ENCODE measurements at places on chromosomes 3 and 15. TPM values are rescaled to one million over a fixed set of nuclear protein-coding genes. Genes with fewer than 3 reads are reported as not detected.

Gene CPB1
- not detected for total RNA-seq

GRCh38 chr3:193346259-193346658 is 32.3 kb downstream of the ATP13A5 start:
- no peak for DNase-seq
- no peak overlapping the region for H3K4me3 ChIP-seq
- no peak overlapping the region for H3K27ac ChIP-seq
- H3K27me3 ChIP-seq = peaks cover 7% of the 10 kb centered on the region
- H3K4me1 ChIP-seq = peaks cover 24% of the 10 kb centered on the region

DNA sequence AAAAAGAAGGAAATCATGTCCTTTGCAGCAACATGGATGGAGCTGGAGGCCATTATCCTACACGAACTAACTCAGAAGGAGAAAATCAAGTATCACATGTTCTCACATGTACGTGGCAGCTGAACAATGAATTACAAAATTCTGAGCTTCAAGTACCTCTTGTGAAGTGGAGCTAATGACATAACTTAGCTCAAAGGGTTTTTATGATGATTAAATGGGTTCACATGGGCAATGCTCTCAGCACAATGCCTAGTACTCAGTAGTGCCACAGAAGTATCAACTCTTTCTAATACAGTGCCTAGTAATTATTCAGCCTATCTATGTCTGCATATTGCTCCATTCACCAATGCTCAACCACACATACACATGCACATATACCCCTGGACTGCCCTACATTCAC is 407.5 kb upstream of the WNT5A start:
- no peaks in the 10 kb centered on the region for H3K27me3 ChIP-seq
- H3K36me3 ChIP-seq = no peaks in the 10 kb centered on the region
- H3K4me3 ChIP-seq = no peak overlapping the region

- no peak for DNase-seq
- H3K27ac ChIP-seq = no peak overlapping the region
- no peaks in the 10 kb centered on the region for H3K36me3 ChIP-seq
- no peaks in the 10 kb centered on the region for H3K4me1 ChIP-seq
- H3K4me3 ChIP-seq = no peak overlapping the region
Measured at GRCh38 chr3:89002191-89002590, 105.2 kb upstream of the EPHA3 start.

GRCh38 chr15:52291204-52291603 is 4.4 kb downstream of the MYO5C start:
- H3K27me3 ChIP-seq = no peaks in the 10 kb centered on the region
- H3K4me3 ChIP-seq = no peak overlapping the region
- peak overlapping the region; percentile 84 for H3K27ac ChIP-seq
- H3K36me3 ChIP-seq = peaks cover 9% of the 10 kb centered on the region
- no peak for DNase-seq

DNA sequence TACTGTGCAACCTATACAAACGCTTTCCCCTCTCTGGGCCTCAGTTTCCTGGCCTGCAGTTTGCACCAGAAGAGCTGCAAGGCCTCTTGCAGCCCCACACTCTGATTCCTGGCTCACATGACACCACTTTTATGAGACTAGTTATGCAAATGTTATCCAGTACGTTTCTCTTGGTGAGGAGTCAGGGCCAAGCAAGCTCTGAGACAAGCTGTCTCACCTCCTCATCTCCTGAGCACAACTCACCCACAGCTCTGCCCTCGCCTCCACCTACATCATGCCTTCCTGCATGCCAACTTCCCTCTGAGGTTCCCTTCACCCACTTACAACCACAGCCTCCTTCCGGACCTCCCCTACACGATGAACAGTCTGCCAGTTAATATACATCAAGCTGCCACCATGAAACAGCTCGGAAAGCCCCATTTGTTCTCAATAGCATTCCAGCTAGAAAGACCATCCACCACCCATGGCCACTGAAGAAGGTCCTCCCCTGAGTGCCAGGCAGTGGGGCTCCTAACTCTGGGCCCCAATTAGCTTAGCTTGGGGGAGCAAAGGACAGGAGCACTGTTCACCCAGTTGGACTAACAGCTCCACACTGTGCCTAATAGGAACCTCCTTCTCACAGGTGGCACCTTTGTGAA is 25.0 kb downstream of the CRYGS start:
- H3K36me3 ChIP-seq = no peaks in the 10 kb centered on the region
- peaks cover 12% of the 10 kb centered on the region for H3K4me1 ChIP-seq
- H3K27me3 ChIP-seq = peaks cover 24% of the 10 kb centered on the region
- no peak overlapping the region for H3K4me3 ChIP-seq

DNA sequence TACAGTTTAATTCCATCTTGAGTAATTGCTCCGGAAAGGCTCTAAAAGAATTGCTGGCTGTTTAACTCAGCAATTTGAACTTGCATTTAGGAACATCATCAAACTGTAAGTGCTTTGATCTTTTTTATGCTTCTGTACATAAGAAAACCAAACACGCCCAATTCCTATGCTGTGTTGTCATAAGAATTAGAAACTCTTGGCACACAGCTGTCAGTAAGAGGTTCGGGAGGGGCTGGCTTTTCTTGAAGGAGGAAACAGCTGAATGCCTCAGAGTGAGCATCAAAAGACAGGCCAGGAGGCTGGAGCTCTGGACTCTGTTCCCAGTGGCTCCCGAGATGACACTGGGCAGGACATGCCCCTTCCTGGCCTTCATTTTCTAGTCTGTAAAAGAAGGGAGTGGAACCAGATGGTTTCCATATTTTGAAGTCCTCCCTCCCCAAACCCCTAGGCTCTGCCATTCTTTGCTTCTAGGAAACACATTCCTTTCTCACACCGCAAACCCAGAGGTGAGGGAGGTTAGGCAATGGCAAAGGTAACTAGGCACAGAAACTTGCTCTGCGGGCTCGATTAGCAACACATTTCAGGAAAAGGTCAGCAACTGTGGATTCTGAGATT is 73.7 kb upstream of the DLG1 start:
- peaks cover 8% of the 10 kb centered on the region for H3K27me3 ChIP-seq
- DNase-seq = no peak
- H3K36me3 ChIP-seq = no peaks in the 10 kb centered on the region

GRCh38 chr15:89321521-89322410 is 12.9 kb downstream of the POLG start:
- peaks cover 26% of the 10 kb centered on the region for H3K36me3 ChIP-seq
- H3K27me3 ChIP-seq = no peaks in the 10 kb centered on the region
- H3K27ac ChIP-seq = no peak overlapping the region
- H3K4me3 ChIP-seq = no peak overlapping the region

Gene ARGFX
- not detected for total RNA-seq

Gene MUSTN1
- not detected for total RNA-seq

Gene ISY1
- total RNA-seq = 34.0 TPM

- peaks cover 19% of the 10 kb centered on the region for H3K36me3 ChIP-seq
- H3K27ac ChIP-seq = no peak overlapping the region
- no peaks in the 10 kb centered on the region for H3K4me1 ChIP-seq
- no peak overlapping the region for H3K4me3 ChIP-seq
Measured at GRCh38 chr3:10047876-10048275, 21.6 kb downstream of the FANCD2 start.

DNA sequence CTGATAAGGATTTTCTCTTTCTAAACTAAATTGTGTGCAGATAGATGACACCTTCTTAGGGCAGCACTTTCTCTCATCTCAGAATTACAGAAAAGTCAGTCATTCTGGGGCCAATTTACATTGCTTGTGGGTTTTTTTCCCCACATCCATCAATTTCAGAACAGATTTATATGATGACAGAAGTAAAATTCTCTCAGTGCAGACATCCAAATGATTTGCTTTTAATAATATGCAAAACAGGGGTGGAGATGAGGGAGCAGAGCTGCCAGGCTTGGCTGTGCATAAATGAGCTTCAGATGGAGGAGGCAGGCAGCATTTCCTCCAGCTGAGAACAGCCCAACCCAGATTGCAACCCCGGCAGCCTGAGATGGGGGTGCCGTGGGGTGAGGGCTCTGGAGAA is 44.0 kb downstream of the EDEM1 start:
- H3K27me3 ChIP-seq = peaks cover 6% of the 10 kb centered on the region
- H3K36me3 ChIP-seq = no peaks in the 10 kb centered on the region
- no peak overlapping the region for H3K27ac ChIP-seq
- no peak overlapping the region for H3K4me3 ChIP-seq
- no peak for DNase-seq

DNA sequence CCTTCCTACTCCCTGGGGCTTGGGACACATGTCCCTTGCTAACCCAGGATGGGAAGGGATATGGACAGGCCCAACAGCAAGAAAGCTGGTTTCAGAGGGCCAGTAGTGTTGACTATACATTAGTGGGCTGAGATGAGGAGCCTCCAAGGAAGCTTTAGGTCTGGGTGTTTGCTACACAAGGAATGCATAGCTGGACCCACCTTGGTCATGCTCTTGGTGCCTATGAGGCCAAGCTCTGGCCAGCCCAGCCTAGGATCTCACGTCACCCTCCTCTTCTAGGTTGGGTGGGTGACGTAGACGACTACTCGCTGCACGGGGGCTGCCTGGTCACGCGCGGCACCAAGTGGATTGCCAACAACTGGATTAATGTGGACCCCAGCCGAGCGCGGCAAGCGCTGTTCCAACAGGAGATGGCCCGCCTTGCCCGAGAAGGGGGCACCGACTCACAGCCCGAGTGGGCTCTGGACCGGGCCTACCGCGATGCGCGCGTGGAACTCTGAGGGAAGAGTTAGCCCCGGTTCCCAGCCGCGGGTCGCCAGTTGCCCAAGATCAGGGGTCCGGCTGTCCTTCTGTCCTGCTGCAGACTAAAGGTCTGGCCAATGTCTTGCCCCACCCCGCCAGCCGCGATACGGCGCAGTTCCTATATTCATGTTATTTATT is 653 bp upstream of the WDR6 start:
- peak overlapping the region; percentile 100 for H3K4me3 ChIP-seq
- peaks cover 20% of the 10 kb centered on the region for H3K36me3 ChIP-seq
- H3K4me1 ChIP-seq = peaks cover 23% of the 10 kb centered on the region
- H3K27me3 ChIP-seq = peaks cover 13% of the 10 kb centered on the region

GRCh38 chr3:67357610-67358458 is 296.6 kb downstream of the SUCLG2 start:
- H3K27me3 ChIP-seq = no peaks in the 10 kb centered on the region
- DNase-seq = no peak
- H3K4me1 ChIP-seq = peaks cover 1% of the 10 kb centered on the region

- H3K27me3 ChIP-seq = peaks cover 6% of the 10 kb centered on the region
- H3K4me3 ChIP-seq = peak overlapping the region; percentile 85
- DNase-seq = no peak
Measured at GRCh38 chr15:64895285-64896065, 16.2 kb upstream of the ANKDD1A start.

- peaks cover 8% of the 10 kb centered on the region for H3K36me3 ChIP-seq
- H3K27me3 ChIP-seq = peaks cover 4% of the 10 kb centered on the region
- no peak overlapping the region for H3K4me3 ChIP-seq
- no peak for DNase-seq
- H3K27ac ChIP-seq = no peak overlapping the region
Measured at GRCh38 chr3:169675091-169675490, 11.6 kb upstream of the MECOM start.

GRCh38 chr3:19457449-19457848 is 309.1 kb downstream of the KCNH8 start:
- no peak overlapping the region for H3K4me3 ChIP-seq
- no peaks in the 10 kb centered on the region for H3K27me3 ChIP-seq
- H3K36me3 ChIP-seq = peaks cover 4% of the 10 kb centered on the region
- H3K27ac ChIP-seq = no peak overlapping the region
- DNase-seq = no peak
- H3K4me1 ChIP-seq = peaks cover 5% of the 10 kb centered on the region

Gene CILP
- 0.22 TPM for total RNA-seq

- no peak for DNase-seq
- H3K36me3 ChIP-seq = no peaks in the 10 kb centered on the region
- no peak overlapping the region for H3K4me3 ChIP-seq
- no peaks in the 10 kb centered on the region for H3K27me3 ChIP-seq
- H3K27ac ChIP-seq = no peak overlapping the region
Measured at GRCh38 chr3:94303897-94304296, 241.0 kb downstream of the NSUN3 start.

- peaks cover 64% of the 10 kb centered on the region for H3K4me1 ChIP-seq
- H3K27ac ChIP-seq = peak overlapping the region; percentile 84
- H3K4me3 ChIP-seq = peak overlapping the region; percentile 11
- H3K36me3 ChIP-seq = no peaks in the 10 kb centered on the region
Measured at GRCh38 chr3:171953301-171954022, 85.9 kb upstream of the FNDC3B start.

- H3K4me3 ChIP-seq = no peak overlapping the region
- H3K27me3 ChIP-seq = no peaks in the 10 kb centered on the region
- H3K27ac ChIP-seq = no peak overlapping the region
- H3K4me1 ChIP-seq = peaks cover 23% of the 10 kb centered on the region
- no peaks in the 10 kb centered on the region for H3K36me3 ChIP-seq
Measured at GRCh38 chr3:58725326-58725853, 58.8 kb upstream of the FAM3D start.

Gene IL17RD
- total RNA-seq = 30.4 TPM

DNA sequence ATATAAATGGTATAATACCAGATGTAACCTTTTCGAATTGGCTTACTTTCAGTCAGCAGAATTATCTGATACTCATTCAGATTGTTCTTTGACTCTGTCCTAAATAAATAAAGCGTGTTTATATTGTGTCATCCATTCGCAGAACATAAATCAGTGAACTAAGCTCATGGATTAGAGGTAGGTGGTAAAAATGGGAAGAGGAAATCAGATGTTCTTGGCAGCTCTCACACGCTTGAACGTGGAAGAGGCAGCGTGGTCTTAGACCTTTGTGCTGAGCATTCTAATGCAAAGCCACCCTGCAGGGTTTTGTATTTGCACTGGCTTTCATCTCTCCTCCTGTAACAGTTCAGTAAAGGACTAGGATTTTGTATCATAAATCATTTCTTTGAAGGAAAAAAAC is 441.4 kb downstream of the GABRG3 start:
- DNase-seq = no peak
- H3K27ac ChIP-seq = no peak overlapping the region
- peaks cover 6% of the 10 kb centered on the region for H3K27me3 ChIP-seq
- H3K4me3 ChIP-seq = no peak overlapping the region
- H3K36me3 ChIP-seq = no peaks in the 10 kb centered on the region
- peaks cover 2% of the 10 kb centered on the region for H3K4me1 ChIP-seq

- no peaks in the 10 kb centered on the region for H3K27me3 ChIP-seq
- H3K4me3 ChIP-seq = no peak overlapping the region
- H3K27ac ChIP-seq = no peak overlapping the region
- peaks cover 48% of the 10 kb centered on the region for H3K4me1 ChIP-seq
- no peaks in the 10 kb centered on the region for H3K36me3 ChIP-seq
- DNase-seq = no peak
Measured at GRCh38 chr3:41216993-41217392, 17.7 kb downstream of the CTNNB1 start.

DNA sequence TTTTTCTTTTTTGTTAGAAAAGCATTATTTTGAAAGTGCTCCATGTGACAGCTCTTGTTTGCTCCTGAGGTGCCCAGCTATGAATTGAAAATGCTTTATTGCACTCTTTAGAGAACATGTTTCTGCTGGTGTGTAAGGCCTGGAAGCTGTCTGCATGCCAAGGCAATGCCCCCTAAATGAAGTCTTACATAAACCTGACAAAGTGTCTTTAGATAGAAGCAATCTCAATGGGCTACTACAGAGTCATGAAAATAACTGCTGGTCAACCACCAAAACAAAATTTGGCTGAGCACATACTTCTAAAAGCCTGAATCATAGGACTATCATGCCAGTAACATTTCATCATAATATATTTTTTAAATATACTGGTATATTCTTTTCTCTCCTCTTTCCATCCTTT is 178.7 kb downstream of the THRB start:
- H3K27ac ChIP-seq = no peak overlapping the region
- H3K4me1 ChIP-seq = peaks cover 2% of the 10 kb centered on the region
- peaks cover 10% of the 10 kb centered on the region for H3K36me3 ChIP-seq

- H3K27me3 ChIP-seq = no peaks in the 10 kb centered on the region
- no peak for DNase-seq
- H3K36me3 ChIP-seq = no peaks in the 10 kb centered on the region
- peaks cover 44% of the 10 kb centered on the region for H3K4me1 ChIP-seq
Measured at GRCh38 chr3:168341192-168341815, 245.6 kb upstream of the GOLIM4 start.

GRCh38 chr3:149647812-149648211 is 10.0 kb downstream of the WWTR1 start:
- DNase-seq = no peak
- no peak overlapping the region for H3K4me3 ChIP-seq
- peaks cover 11% of the 10 kb centered on the region for H3K4me1 ChIP-seq
- H3K36me3 ChIP-seq = peaks cover 21% of the 10 kb centered on the region
- no peaks in the 10 kb centered on the region for H3K27me3 ChIP-seq

Measured in progenitor cell of endocrine pancreas (in vitro differentiated cells).